ENCODE measurements at places on chromosomes 5 and 9.

DNA sequence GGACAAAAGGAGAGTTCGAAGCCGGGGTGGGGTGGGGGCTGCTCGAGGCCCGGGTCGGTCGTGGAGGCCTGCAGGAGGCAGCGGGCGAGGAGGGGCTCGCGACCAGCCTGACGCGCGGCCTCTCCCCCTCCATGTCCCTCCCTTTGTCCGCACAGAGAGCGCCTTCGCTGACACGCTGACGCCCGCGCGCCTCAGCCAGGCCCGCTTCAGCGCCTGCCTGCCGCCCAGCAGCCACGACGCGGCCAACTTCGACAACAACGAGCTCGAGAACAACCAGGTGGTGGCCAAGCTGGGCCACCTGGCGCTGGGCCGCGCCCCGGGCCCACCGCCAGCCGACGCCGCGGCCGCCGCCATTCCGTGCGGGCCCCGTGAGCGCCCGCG is 42.2 kb downstream of the NEURL1B start:
- DNase-seq = no peak

DNA sequence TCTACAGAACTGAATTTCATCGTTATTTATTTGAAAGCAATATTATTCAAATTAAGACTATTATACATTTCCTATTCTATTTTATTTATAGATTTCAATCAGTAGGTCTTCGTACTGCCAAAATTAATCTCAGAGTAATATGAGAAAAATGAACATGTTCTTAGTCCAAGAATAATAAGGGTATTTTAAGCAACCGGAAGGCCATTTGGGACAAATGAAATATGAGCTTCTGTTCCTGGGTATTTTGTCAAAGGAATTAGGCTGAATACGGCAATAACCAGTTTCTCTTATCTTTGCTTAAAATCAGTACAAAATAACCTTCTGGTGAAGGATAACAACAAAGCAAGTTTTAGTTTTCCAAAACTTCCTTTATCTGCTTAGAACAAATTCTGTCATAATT is 410.3 kb upstream of the PRR16 start:
- no peak for DNase-seq

- DNase-seq = no peak
Measured at GRCh38 chr5:5289537-5289936, 132.9 kb upstream of the ICE1 start.

DNA sequence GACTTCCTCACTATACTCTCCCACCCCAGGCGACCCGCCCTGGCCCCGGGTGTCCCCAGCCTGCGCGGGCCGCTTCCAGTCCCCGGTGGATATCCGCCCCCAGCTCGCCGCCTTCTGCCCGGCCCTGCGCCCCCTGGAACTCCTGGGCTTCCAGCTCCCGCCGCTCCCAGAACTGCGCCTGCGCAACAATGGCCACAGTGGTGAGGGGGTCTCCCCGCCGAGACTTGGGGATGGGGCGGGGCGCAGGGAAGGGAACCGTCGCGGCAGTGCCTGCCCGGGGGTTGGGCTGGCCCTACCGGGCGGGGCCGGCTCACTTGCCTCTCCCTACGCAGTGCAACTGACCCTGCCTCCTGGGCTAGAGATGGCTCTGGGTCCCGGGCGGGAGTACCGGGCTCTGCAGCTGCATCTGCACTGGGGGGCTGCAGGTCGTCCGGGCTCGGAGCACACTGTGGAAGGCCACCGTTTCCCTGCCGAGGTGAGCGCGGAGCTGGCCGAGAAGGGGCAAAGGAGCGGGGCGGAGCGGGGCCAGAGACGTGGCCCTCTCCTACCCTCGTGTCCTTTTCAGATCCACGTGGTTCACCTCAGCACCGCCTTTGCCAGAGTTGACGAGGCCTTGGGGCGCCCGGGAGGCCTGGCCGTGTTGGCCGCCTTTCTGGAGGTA is 2.1 kb downstream of the CA9 start:
- DNase-seq = no peak

DNA sequence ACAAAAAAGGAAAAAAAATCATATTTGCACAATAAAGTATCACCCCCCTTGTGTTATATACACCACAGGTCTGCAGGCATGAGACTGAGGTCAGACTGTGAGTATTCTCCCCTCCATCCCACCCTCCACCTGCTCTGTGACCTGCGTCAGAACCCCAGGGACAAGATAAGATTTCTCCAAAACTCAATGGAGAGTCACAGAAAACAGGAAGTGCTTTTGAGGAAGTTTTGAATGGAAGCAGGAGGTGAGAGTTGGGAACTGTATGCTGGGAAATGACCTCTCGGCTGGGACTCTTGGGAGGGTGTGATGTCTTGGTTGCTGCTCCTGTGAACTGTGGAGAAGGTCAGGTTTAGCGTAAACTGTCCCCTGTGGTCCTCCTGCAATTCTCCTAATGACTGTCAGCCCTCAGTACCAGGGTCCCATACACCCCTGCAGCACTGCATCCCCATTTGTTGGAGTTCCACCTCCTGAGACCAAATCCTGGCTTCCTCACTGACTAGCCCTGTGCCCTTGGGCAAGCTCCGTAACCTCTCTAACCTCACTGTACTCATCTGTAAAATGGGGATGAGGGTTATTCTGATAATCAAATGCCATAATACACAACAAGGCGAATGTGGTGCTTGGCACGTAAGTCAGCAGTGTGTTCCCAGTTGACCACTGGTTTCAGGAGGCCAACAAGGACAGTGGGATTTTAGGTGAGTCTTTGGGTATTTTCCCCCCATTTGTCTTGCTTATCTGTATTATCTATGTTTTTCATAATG is 6.9 kb upstream of the CTSL start:
- DNase-seq = no peak
